Esophagus squamous epithelium (tissue), 5 donors: ENCODE measurements at places on chromosomes 1 and 21. TPM values are rescaled to one million over a fixed set of nuclear protein-coding genes. Genes with fewer than 3 reads are reported as not detected.

Gene AKNAD1
- not detected for total RNA-seq

Gene ACOT11
- total RNA-seq, result 10.1 TPM

Gene SLC1A7
- total RNA-seq, result 0.57 TPM

Gene PADI2
- total RNA-seq, result 1.3 TPM

Gene GBP5
- total RNA-seq, result 4.8 TPM

Gene RBM11
- 3.8 TPM for total RNA-seq

Gene COL18A1
- total RNA-seq, result 69.0 TPM

Gene C1orf226
- total RNA-seq, result 3.2 TPM

Gene CASP9
- 12.2 TPM for total RNA-seq

Gene CNST
- total RNA-seq, result 7.5 TPM

Gene HSD11B1
- total RNA-seq, result not detected

Gene UBE2Q1
- total RNA-seq, result 17.8 TPM

Gene KIAA0040
- 6.0 TPM for total RNA-seq

Gene C8A
- total RNA-seq, result not detected

Gene AMY1C
- total RNA-seq, result not detected

Gene C21orf91
- total RNA-seq, result 14.7 TPM

Gene CR1
- total RNA-seq, result 3.5 TPM
